ENCODE measurements at places on chromosomes 11 and 22.

DNA sequence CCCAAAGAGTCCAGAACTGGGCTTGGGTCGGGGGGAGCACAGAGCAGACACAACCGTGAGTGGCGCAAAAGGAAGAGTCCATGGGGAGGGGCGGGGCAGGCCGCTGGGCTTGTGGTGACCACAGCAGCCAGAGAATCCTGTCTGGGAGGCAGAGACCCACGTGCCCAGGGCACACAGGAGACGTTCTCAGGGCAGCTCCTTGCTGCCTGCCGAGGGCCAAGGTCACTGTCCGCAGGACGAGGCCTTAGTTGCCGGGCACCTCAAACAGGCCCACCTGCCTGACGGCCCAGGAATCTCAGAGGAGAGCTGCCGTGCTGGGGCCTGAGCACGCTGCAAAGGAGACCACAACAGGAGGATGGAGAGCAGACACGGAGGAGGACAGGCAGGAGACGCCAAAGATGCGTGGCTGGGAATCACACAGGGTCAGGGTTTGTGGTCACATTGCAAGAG is 87.8 kb downstream of the MYEOV start:
- no peak for DNase-seq

DNA sequence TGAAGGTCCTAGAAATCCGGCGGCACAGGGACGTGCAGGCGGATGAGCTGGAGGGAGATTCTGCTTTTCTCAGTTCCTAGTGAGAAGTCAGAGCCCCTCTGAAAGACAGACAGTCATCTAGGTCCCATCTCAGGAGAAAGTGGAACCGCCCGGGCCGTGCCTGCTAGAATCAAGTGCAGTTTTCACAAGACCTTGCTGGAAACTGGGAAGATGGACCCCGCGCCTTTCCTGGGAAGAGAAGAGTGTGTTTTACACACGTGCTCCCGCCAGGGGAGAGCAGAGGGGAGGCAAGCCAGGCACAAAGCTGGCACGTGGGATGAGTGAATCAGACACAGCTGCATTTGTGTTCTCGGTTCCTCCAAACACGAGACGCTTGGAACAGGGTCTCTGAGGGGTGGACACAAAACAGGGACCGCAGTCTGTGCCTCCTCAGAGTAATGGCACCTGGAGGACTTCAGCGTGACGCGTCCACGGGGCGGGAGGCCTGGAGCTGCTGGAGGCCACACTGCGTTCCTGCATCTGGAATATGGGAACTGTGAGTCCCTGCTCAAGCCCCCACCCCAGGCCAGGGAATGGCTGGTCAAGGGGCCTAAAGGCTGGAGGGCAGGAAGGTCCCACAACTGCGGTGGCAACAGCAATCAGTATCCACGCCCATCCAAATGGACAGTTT is 218.3 kb downstream of the BRD1 start:
- DNase-seq: no peak

DNA sequence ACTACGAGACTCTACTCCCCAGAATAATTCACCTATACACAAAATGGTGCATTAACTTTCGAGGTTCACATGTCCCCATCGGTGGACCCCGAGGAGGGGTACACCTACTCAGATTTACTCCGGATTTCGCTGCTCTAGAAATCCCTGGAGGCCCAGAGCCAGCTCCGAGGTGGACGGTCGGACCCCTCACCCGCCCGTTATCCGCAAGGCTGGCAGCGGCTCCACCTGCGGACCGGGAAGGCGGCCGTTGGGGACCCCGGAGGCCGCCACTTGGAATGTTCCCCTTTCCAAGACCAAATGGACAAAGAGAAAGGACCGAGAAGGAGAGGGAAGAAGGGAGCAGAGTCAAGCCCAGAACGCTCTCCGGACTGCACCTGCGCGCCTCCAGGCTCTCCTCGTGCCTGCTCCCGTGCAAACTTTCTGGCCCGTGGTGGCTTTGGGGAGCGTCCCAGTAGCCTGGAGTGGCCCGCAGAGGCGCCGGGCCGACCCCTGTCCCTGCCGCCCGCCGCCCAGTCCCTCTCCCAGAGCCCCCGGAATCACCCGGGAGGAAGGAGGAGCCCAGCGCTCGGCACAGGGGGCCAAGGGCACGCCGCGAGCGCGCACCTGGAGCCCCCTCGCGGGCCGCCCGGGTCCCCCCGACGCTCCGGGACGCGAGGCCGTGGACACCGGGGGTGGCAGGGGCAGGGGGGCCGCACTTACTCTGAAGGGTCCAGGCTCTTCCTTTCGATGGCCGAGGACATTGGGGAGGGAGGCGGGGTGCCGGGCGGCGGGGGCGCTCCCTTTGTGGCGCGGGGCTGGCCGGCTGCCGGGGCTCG is 23.0 kb downstream of the LMO2 start:
- DNase-seq: no peak

- no peak for DNase-seq
Observed at GRCh38 chr22:29184849-29185490, 20.7 kb upstream of the EMID1 start.
